ENCODE measurements at places on chromosomes 2 and 18.

- DNase-seq = no peak
These were observed 7.9 kb upstream of the KCNIP3 start for GRCh38 chr2:95289253-95289652.

DNA sequence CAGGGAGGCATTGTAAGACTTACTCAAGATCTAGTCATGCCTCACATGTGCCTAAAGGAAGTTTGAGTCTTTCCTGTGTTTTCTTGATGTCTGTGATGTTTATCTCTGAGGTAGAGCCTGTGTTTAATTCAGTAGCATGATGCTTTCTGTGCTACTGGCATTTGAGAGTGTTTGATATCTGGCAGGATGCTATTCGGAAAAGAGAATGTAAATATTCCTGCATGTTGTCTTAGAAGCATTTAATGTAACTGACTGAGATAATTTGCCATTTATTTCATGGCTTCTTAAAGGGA lies 58.8 kb downstream of the GREB1L start:
- DNase-seq = no peak

- DNase-seq = no peak
These were observed 437.3 kb upstream of the NRP2 start for GRCh38 chr2:205245001-205245400.

- no peak for DNase-seq
These were observed 112.7 kb upstream of the DLX2 start for GRCh38 chr2:172215172-172215935.

DNA sequence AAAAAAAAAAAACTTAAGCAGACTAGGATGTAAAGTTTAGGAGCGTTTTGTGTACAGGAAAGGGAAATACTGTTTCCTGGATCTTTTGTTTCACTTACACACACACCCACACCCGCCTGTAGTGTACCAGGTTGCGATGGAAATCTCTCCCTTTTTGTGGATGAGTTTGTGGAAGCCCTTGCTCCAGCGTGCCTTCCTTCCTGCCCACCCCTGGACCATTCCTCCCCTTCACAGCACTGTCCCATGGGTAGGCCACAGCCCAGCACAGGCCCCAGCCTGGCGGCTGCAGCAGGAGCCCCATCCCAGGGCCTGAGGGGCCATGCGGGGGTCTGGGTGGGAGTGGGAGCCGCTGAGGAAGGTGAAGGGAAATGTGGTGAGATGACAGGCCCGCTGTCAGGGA lies 15.1 kb downstream of the MALL start:
- DNase-seq = no peak

DNA sequence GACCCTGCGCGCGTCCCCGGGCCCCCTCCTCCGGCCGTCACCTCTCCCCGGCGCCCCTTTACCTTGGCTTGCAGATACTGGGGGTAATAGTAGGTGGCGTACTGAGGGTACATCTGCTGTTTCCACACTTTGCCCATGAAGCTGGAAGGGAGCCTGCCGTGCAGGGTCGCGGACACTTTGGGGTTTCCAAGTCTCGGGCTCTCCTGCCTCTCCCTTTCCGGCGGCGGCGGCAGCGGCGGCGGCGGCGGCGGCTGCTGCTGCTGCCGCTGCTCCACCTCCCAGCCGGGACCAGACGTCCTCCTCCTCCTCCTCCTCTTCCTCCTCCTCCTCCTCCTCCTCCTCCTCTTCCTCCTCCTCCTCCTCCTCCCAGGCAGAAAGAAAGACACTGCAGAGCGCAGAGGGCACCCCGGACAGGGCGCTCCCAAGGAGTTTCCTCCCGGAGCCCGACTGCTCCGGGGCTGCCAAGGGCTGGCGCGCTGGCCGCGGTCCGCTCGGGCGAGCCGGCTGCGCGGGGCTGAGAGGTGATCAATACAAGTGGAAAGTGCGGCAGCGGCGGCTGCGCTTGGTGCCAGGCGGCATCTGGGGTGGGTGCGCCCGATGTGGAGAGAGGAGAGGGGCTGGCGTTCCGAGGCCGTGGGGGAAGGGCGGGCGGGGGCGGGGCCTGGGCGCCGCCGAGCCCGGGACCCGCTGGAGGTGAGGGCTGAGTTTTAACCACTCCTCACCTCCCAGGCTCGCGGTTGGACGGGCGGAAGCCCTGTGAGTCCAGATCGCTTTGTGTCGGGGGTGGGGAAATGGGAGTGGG lies at the start of gene RBMS1:
Gene RBMS1, minus strand, starts transcription at position 581 of the 802 bp plus-strand sequence. Its CDS starts 444 bp downstream, at position 137.
- peak; percentile 82 for DNase-seq

DNA sequence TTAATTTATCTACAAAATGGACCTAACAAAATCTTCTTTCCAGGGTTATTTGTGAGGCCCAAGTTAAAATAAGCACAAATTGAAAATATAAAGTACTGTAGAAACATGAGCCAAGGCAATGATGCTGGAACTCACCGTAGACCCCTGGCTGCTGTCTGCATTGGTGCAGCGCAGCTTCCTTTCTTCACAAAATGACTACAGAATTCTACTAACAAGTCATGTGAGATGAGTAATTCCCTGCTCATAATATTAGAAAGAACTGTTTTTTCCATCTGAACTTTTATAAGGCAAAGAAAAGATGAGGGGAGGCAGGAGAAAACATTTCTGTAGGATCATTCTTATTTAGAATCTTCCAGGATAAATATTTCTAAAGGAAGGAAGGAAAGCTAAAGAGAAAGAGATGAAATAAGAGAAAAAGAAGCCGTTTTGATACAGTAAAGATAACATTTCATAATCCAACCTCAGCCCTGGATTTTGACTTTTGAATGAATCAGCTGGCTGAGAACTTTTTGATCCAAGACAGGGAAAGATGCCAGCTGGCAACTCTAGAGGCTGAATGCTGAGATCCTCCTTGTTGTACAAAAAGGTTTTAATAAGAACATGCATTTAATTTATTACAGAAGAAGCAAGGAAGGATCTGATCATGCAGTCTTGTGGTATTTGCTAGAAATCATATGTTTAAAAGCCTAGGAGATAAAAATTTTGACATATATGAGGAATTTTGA lies 183.9 kb upstream of the KLHL14 start:
- peak; percentile 49 for DNase-seq

DNA sequence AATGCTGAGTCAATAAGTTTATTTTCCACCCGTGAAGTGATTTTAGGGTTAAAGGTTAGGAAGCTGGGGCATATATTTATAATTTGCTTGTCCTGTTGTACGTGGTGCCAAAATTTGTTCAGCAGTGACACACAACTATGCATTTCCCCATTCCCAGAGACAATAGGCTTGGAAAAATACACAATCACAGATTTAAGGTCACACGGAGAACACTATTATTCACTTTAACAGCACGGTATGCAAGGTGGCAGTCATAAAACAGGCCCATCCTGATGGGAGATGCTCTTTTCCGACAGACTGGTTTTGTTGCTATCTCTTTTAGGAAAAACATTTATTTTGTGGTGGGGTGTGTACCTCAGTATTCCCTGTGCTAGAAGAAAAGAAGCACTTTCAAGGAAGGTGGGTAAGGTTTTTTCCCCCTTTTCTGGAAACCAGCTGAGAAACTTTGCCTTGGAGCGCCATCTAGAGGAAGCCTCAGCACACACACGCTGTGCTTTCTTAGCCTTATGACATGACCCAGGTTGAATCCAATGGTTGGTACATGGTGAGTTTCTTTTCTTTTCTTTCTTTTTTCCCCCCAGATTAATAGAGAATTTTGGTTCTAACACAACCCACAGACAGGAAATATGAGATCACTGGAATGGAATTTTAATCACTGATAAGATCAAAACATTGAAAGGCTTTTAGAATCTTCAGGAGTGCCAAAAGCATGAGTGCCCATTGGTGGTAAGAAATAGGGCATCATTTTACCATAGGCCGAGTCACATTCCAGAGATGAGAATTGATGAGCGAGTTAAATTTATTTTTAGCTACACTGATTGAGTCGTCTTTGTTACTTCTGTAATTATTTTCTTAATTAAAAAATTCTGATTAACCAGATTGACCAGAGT lies 332.1 kb downstream of the AGPS start:
- peak; percentile 87 for DNase-seq

- no peak for DNase-seq
These were observed 24.1 kb upstream of the NMUR1 start for GRCh38 chr2:231554327-231554726.

- peak; percentile 22 for DNase-seq
These were observed 545.0 kb downstream of the SOX11 start for GRCh38 chr2:6237039-6237660.

GRCh38 chr2:229728370-229728769 lies 14.0 kb upstream of the DNER start:
- DNase-seq = no peak

GRCh38 chr2:11775384-11775783 lies 29.0 kb downstream of the LPIN1 start:
- no peak for DNase-seq

- DNase-seq = no peak
These were observed 980 bp upstream of the PPP4R1 start for GRCh38 chr18:9615280-9615797.

DNA sequence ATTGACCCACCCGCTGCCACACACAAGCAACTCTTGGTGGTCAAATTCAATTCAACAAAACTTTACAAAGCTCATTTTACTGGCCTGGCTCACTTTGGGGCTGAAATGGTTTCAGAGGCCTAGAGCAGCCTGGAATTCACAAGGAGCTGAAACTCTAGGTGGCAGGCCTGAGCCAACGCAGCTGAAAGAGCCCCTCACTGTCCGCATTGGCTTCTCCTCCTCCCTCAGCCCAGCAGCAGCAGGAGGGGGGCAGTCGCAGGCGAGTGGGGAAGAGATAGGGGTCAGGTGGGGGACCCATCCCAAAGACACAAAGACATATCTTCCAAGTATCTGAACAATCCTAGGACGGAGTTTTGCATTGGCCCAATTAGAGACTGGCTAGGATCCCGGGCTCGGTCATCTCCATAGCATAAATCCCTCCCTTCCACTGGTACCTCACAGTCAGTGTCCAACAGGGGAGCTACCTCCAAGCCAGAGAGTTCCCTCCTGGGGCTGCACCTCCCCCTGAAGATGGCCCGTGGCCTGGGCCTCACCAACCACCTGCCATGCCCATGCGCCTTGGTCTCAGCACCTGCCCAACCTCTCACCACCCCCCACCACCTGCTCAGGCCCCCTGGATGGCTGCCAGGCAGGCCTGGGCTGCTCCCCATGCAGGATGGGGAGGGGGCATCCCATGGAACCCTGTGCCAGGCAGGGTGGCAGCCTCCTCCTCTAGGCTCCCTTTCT lies 113.4 kb downstream of the ZBTB7C start:
- DNase-seq = peak; percentile 65

GRCh38 chr2:27134781-27135477 lies 493 bp upstream of the PREB start:
- DNase-seq = no peak

- DNase-seq = peak; percentile 11
These were observed at the start of gene FBXO41 for GRCh38 chr2:73284296-73285158. FBXO41 (minus strand) TSS chr2:73284478; CDS start chr2:73269630, 14,848 bp downstream.

DNA sequence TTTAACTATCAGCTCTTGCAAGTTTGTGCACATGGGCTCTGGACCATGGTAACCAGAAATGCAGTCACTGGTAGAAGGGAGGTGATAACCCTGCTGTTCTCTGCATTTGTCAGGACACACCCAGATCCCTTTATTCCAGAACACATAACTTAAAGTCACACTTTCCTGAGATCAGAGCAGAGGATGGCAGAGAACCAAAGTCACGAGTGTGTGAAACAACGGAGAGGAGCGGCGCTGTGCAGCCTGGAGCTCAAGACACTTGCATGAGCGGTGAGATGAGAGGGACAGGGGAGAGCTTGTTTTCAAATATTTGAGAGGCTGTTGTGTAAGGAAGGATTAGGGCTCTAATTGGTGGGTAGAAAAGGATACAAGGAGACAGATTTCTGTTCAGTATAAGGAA lies 43.3 kb upstream of the AAK1 start:
- peak; percentile 15 for DNase-seq

GRCh38 chr2:119064567-119064966 lies 94.0 kb downstream of the C1QL2 start:
- DNase-seq = no peak

GRCh38 chr2:185700883-185701282 lies 37.7 kb upstream of the FSIP2 start:
- no peak for DNase-seq

- peak; percentile 65 for DNase-seq
These were observed 1.2 kb upstream of the ST6GAL2 start for GRCh38 chr2:106886916-106887758.

- no peak for DNase-seq
These were observed 198.5 kb downstream of the UBE2E3 start for GRCh38 chr2:181178823-181179412.

- DNase-seq = no peak
These were observed 50.8 kb downstream of the WIPF1 start for GRCh38 chr2:174546519-174547506.

- no peak for DNase-seq
These were observed 40.6 kb downstream of the CAPN13 start for GRCh38 chr2:30766666-30767065.

DNA sequence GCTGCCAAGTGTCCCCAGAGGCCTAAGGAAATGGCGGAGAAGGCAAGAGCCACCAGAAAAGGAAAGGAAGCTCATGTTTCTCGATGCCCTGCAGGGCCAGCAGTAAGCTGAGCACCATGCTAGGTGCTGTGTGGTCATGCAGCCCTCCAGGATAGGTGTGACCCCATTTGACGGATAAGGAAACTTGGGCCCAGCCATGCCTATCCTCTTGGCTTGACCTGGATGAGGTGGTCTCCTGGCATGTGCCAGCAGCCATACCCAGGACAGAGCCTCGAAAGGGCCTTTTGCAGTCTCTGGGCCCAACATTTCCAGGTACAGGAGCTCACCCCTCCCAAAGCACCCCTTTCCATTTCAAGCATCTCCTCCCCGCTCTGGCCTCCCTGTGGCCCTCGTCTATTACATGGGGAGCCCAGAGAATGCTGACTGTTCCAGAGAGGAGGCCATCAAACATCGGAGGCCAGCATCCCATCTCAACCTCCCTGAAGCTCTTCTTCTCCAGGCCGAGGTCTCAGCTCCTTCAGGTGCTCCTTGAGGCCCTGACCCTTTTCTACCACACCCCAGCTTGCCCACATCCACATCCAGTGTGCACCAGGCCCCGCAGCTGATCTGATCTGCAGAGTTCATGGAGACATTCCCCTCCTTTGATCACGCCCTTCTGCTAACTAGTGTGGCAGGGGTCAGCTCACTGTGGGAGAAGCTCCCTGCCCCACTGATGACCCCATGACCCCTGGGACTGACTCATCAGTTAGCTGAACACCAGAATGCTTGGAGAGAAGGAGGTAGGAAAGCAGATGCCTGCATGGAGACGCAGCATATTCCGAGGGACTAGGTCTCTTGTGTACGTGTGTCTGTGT lies 208.4 kb downstream of the TNS1 start:
- no peak for DNase-seq

GRCh38 chr2:13572466-13572865 lies 855.7 kb downstream of the TRIB2 start:
- DNase-seq = no peak

DNA sequence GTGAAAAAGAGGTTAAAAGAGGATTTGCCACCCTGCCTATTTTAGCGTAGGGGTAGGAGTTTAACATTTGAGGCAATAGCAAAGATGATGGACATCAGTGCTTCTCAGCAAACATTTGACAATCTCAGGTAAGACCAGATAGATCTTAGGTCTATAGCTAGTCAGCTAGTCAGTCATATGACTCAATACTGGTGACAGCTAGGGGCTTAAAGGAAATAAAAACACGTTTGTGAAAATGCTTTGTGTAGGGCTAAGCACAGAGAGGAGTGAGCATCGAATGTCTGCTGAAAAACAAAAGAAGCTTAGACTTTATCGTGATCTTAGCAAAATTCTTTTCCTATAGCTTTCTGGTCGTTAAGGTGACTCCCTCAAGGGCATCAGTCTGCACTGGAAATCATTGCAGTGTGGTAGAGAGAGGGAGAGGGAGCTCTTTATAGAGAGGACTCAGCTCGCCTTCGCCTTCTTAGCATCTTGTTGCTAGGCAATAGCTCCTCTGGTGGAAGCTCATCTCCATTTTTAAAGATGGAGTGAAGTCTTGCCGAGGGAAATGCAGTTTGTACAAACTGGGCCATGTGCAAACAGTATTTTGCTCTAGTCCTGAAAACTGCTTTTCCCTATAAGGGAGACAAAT lies 62.8 kb upstream of the SLC38A11 start:
- peak; percentile 4 for DNase-seq
